ENCODE measurements at places on chromosomes 11 and 22. TPM values are rescaled to one million over a fixed set of nuclear protein-coding genes. Genes with fewer than 3 reads are reported as not detected.

GRCh38 chr11:12971955-12972354, 37.2 kb upstream of the RASSF10 start:
- no peak for DNase-seq

The GALR3 gene
- not detected for polyA plus RNA-seq

The MS4A12 gene
- not detected for polyA plus RNA-seq

The KREMEN1 gene
- 5.1 TPM for polyA plus RNA-seq

The OR2AG1 gene
- not detected for polyA plus RNA-seq

The DUSP8 gene
- polyA plus RNA-seq = 4.2 TPM

Measured in IMR-90 (cell line).